ENCODE measurements at places on chromosomes 1 and 21.
A peak's percentile ranks its signal among the peaks of the same experiment; 100 is the strongest.

GRCh38 chr21:43585924-43586413 is 73.3 kb downstream of the HSF2BP start:
- DNase-seq, result no peak

- no peak for DNase-seq
Measured at GRCh38 chr1:182851825-182852224, 12.7 kb downstream of the DHX9 start.

- no peak for DNase-seq
Measured at GRCh38 chr1:11842154-11843041, 5.2 kb downstream of the NPPA start.

- peak; percentile 88 for DNase-seq
Measured at GRCh38 chr1:36349241-36349671, 25.8 kb upstream of the EVA1B start.

- DNase-seq, result no peak
Measured at GRCh38 chr21:44623575-44623974, 3.3 kb upstream of the KRTAP10-9 start.
